Natural killer cell treated with Interleukin-12 subunit alpha and Interleukin-12 subunit beta and Interleukin-15 and Interleukin-18, amount 100 ng/mL, for 72 hours (primary cell): ENCODE measurements at places on chromosomes 6 and 20. TPM values are rescaled to one million over a fixed set of nuclear protein-coding genes. Genes with fewer than 3 reads are reported as not detected.

GRCh38 chr20:36314734-36315544 lies 8.8 kb downstream of the DLGAP4 start:
- DNase-seq, result no peak

GRCh38 chr6:39884696-39885095 lies 49.6 kb downstream of the MOCS1 start:
- DNase-seq, result no peak

- DNase-seq, result no peak
These were observed 788 bp downstream of the UST start for GRCh38 chr6:148747471-148748165.

- no peak for DNase-seq
These were observed 125.4 kb downstream of the OPRM1 start for GRCh38 chr6:154164397-154164796.

Gene RAET1G
- 0.43 TPM for total RNA-seq

Gene SLC17A1
- not detected for total RNA-seq

Gene ACSS1
- 5.8 TPM for total RNA-seq
